Activated CD4-positive, alpha-beta T cell treated with anti-CD3 and anti-CD28 coated beads, Interleukin-2, amount 10 ng/mL, durations not matched to agents 7 days and 5 days (primary cell): ENCODE measurements at places on chromosomes 7 and 10. TPM values are rescaled to one million over a fixed set of nuclear protein-coding genes. Genes with fewer than 3 reads are reported as not detected.

CRYGN gene
- total RNA-seq: not detected

MYL10 gene
- total RNA-seq: not detected

STEAP4 gene
- total RNA-seq: not detected

GNG11 gene
- not detected for total RNA-seq

SEMA3E gene
- total RNA-seq: not detected

DNA sequence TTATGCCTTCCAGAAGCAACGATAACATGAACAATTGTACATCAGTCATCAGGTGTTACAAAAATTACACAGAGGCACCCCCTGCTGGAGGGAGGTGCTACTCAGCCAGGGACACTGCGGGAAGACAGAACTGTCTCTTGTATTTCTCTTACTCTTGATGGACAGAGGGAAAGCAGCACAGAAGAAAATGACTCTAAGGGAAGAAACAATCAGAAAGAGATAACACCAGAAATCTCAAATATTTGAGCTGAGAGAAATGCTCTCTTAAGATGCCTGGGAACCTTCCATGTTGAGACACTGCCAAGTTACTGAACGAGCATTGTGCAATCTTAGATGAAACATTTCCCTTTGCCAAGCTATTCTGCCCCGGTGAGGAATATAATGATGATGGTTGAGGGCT, 227.6 kb upstream of the NPSR1 start:
- DNase-seq: no peak

GRCh38 chr10:125027871-125028869, 86.2 kb downstream of the ZRANB1 start:
- no peak for DNase-seq

- peak; percentile 61 for DNase-seq
Observed at GRCh38 chr10:73413108-73413527, 740 bp downstream of the ANXA7 start.

GRCh38 chr7:112757337-112757736, 32.9 kb downstream of the TMEM168 start:
- DNase-seq: no peak

DNA sequence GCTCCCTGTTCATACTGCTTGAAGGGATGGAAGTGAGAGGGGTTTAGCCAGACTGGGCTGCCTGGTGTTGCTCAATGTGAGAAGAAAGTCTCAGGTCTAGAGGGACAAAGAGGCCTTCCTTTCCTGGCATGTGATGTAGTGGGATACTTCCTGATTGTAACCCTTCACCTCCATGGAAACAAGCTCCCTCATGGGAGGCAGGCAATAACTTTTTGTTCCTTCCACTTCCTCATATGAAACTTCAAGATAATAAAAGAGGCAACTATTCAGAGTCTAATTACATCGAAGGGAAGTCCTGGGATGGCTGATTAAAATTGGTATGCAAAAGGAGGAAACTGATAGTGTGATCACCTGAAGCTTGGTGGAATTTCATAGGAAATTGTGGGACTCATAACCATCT, 84.1 kb upstream of the ETV1 start:
- no peak for DNase-seq

DNA sequence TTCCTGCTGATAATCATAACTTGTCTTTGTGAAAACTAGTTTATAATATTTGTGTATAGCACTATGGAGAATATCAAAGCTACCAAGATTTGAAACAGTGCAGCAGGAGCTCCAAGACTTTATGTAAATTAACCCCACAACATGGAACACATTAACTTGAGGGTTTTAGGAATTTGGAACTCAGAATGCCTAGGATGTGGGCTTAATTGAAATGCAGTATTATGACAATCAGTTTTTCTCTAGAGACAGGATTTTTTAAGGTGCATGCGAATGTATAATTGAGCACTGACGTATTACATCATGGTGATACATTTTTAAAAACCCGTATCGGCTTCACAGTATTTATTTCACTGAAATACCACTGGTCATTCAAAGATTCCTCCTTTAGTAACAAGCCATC, 313.1 kb upstream of the DGKB start:
- DNase-seq: no peak

GRCh38 chr7:105210721-105211205, 178.0 kb downstream of the SRPK2 start:
- no peak for DNase-seq

DNA sequence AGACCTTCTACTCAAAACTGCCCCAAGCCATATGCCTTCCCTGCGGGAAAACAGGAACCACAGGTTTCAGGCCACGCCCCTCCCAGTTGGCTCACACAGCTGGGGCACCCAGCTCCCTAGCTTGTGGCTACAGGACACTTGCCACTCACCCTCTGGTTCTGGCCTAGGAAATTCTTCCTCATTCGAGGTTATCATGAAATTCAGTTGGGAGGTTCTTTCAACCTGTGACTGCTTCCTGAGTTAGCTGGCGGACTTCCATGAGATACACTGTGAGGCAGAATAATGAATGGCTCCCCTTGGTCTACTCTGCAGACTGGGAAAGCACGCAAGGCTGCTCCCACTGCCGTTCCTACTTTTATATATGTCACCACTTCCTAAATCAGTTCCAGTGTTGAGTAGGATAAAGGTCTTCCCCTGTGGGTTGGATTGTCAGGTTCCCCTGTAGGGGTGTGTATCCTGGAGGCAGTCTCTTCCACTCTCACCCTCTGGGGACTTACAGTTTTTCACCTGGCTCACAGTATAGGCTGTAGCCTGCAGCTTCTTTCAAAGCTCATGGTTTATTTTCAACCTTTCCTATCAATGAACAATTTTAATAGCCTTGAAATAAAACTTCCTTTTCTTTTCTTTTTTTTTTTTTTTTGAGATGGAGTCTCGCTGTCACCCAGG, 37.0 kb downstream of the GPR22 start:
- no peak for DNase-seq

- DNase-seq: no peak
Observed at GRCh38 chr7:1637155-1637554, 32.9 kb upstream of the ELFN1 start.

GRCh38 chr10:126561921-126562680, 108.4 kb downstream of the C10orf90 start:
- DNase-seq: no peak

DNA sequence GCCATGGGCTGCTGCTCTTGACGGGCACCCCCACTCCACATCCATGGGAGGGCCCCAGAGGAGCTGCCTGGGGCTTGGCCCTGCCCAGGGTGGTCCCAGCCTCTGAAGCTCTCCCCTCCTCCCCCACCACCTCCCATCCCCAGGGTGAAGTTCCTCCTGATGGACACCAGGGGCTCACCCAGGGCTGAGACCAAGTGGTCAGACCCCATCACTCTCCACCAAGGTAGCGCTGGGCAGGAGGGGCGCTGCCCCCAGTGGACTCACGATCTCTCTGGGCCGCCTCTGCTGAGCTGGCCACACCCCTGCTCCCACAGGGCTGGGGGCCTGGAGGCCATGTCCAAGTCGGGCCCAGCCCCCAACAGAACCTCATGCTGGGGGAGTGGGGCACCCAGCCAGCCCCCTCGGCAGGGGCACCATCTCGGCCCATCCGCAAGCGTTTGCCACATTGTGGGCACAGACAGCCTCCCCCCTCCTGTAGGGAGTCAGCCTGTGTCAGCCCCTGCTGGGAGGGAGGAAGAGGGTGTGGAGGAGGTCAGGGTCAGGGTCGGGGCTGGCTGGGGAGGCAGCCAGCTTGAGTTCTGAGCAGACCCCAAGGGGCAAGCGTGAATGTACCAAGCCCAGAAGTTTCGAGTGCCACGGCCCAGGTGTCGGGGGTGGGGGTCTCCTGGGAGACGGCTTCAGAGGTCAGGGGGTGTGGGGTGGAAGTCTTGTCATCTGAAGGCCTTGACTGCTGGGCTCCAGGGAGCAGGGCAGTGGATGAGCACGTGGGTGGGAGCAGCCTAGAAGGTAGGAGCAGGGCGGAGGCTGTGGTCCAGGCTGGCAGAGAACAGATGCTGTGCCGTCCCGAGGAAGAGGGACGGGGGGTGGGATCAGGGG, 2.8 kb downstream of the UPK3B start:
- no peak for DNase-seq

DNA sequence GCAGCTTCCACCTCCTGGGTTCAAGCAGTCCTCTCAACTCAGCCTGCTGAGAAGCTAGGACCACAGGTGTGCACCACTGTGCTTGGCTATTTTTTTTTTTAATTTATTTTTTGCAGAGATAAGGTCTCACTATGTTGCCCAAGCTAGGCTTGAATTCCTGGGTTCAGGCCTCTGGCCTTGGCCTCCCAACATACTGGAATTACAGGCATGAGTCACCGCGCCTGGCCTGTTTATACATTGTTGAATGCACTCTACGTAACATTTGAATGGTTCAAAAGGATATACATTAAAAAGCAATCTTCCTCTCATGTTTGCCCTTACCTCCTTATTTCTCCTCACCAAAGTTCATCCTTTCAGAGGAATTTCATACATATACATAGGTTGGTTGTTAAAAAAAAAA, 7.2 kb upstream of the SNX10 start:
- no peak for DNase-seq

DNA sequence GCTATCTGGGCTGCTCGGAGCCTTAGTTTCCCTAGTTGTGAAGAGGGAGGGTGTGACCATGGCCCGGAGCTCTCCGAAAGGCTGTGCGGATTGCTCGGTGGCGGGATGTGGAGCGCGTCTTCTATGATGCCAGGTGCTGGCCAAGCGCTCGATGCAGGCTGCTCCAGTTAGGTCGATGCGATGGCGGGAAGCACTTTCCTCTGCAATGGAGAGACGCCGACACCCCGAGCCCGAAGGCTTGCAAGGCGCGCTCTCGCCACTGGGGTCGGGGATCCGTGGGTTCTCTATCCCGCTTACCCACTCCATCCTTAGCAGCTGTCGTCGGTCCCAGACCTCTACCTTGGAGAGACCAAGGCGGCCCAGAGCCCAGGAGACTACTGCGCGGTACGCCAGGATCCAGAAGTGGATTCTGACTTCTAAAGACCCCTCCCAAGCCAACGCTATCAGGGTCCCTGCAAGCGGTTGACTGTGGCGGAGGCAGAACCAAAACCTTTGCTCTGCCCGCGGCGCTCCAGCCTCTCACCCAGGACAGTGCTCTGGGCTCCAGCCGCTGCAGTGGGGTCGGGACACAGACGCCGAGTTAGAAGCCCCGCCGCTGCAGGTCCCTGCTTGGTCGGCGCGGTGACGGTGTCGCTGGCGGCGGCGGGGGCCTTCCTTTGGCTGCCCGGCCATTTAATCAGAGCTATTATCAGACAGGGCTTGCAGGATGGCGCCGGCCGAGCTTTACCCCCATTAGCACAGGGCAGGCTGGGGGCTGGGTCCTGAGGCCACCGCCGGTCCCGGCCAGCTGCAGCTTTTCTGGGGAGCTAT, 7.8 kb upstream of the TBX20 start:
- DNase-seq: no peak

- no peak for DNase-seq
Observed at GRCh38 chr7:41305001-41305400, 397.9 kb downstream of the INHBA start.
